ENCODE measurements at places on chromosomes 4 and X. TPM values are rescaled to one million over a fixed set of nuclear protein-coding genes. Genes with fewer than 3 reads are reported as not detected.

- no peak for DNase-seq
Measured at GRCh38 chr4:54063229-54063628, 1.2 kb downstream of the CHIC2 start.

DNA sequence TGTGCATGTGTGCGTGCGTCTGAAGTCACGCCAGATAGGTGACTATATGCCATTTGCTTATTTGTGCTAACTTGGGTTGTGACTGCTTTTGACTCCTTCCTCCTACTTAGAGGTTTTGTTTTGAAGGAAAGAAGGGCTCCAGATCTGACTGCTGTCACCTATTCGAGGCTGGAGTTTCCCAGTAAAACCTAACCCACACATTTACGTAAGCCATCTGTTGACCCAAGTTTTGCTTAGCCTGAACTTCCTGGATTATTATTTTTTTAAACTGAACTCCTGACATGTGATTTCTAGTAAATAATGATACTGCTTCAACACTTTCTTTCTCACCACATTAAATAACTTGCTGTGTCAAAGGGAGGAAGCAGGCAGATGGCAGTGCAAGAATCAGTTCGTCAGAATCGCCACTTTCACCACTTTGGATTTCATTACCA, 41.5 kb downstream of the DTHD1 start:
- no peak for DNase-seq

DNA sequence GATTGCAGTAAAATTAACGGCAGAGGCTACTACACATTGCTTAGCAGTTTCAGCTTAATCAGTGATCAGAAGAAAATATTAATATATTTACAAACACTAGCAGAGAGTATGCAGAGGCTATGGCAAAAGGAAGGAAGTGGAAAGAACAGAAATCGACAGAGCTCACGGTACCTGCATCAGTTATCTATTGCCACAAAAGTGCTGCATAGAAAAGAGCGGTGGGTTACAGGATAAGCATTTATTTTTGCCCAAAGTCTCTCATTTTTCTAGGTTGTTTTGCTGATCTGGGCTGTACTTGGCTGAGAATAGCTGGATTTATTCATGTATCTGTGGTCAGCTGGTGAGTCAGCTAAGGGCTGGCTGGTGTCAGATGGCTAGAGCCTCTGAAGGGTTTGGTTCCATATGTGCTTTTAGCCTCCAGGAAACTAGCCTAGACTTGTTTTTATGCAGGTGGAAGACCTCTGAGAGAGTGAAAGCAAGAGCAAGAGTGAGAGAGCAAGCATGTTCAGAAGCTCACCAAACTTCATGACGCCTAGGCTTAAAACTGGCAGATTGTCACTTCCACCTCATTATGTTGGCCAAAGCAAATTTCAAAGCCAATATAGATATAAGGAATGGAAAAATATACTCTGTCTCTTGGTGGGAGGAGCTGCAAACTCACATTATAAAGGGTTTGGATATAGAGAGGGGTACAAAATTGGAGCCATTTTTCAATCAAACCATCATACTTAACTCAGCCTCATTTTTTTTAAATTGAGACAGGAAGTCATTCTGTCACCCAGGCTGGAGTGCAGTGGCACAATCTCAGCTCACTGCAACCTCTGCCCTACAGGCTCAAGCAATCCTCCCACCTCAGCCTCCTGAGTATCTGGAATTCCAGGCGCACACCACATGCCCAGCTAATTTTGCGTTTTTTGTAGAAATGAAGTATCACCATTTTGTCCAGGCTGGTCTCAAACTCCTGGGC, 153.2 kb upstream of the RPL34 start:
- no peak for DNase-seq

DNA sequence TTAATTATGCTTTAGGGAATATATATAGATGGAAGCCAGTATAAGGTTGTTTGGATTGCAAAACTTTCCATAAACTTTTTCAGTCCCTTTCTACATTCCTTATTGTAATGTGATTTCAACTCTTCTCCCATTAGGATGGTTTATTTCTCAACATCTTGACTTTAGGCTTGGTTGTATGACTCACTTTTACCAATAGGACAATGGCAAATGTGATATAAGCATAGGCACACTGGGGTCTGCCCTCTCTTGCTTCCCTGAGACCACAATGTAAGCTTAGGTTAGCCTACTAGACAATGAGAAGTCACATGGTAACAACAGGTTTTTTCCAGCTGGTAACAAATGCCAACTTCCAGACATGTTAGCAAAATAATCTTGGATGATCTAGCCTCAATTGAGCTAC, 163.3 kb upstream of the RBPJ start:
- no peak for DNase-seq

DNA sequence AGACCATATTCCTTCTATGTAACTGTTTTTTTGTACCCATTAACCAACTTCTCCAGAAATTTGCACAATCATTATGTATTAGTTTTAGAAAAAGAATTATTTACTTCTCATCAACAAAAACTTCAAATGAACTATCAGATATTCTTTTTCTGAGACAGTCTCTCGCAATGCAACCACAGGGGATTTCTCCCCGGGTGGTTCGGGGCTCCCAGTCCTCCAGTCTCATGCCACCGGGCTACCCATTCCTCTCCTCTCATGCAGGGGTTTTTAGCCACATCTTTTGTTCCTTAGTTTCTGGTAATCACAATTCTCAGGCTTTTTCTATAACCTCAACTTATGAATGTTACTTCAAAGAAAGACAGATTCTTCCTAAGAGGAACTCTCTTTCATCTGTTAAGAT, 46.6 kb upstream of the CLNK start:
- no peak for DNase-seq

The CYTL1 gene
- total RNA-seq, result not detected

DNA sequence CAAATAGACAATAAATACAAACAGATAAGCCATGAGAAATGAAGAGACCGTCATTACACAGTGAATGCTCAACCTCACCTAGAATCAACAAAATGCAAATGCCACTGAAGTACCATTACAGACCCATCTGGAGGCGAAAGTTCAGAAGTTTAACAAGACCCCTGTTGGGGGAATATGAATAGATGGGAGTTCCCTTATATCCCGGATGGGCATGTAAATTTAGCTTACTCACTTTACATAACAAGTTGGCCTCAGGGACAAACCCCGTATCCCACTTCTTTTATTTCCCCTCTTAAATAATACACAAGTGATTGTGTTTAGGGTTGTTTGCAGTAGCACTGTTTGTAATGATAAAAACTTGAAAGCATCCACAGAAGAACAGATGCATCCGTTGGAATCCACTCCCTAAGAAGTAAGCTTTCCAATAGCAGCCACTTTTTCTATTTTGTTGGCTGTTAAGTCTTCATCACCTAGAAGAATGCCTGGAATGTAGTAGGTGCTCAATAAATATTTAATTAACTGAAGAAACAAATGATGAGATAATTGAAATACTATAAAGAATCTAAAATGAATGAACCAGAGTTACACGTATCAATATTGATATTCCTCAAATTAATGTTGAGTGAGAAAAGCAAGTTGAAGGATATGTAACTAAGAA, 1076.3 kb upstream of the TENM3 start:
- no peak for DNase-seq

The RAB9A gene
- total RNA-seq, result 15.3 TPM

DNA sequence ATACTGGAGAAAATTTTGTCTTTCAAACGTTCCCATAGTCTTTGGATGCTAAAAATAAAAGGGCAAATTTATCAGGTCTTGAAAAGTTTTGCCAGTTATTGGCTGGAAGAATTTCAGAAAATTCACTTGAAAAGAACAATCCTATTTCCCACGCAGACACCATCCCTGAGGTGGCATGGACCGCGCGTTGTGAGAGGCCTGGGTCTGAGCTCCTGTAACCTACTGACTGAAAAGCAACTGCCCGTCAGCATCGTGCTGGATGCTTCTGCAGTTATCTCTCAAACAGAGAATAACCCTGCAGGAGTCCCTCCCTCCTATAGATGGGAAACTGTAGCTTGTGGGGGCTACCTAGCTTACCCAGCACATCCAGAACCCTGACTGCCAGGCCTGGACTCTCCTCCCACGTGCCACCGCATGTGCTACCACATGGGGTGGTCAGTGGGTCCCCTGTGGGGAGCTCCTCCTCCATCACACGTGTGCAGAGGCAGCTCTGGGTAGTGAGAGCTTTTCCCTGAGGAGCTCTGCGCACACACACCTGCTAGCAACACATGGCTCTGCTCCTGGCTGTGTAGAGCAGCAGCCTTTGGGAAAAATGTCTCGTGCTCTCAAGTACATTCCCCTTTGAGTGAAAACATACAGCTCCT, 36.1 kb downstream of the NSG1 start:
- no peak for DNase-seq

DNA sequence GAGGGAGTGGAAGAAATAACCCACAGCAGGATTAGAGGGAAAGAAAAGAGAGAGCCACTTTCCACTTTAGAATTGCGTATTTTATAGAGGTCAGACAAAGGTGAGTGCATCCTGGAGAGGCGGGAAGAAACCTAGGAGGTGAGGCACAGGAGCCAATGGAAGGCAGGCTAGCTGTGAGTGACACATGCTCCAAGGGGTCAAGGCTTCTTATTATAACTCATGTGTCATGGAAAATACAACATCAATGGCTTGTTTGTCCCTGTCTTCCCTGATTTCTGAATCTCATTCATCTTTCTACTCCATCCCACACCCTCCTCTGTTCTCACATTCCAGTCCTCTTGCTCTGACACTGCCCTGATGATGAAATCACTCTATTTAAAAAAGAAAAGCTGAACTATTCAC, 14.4 kb downstream of the ANXA3 start:
- DNase-seq, result no peak
